PC-9 (cell line): ENCODE measurements at places on chromosomes 2 and 18. TPM values are rescaled to one million over a fixed set of nuclear protein-coding genes. Genes with fewer than 3 reads are reported as not detected.
A peak's percentile ranks its signal among the peaks of the same experiment; 100 is the strongest.

The ZSWIM2 gene
- not detected in 2 replicates for total RNA-seq

The PSMA8 gene
- total RNA-seq: not detected in 2 replicates

The CNTNAP5 gene
- total RNA-seq: not detected in 2 replicates

The CRYGD gene
- not detected in 2 replicates for total RNA-seq

The ACAA2 gene
- total RNA-seq: 33.7 and 37.7 TPM in 2 replicates

The RAB6D gene
- total RNA-seq: not detected in 2 replicates

The MRO gene
- total RNA-seq: not detected in 2 replicates

The CAPN14 gene
- 0.35 TPM in 2 replicates for total RNA-seq

The TXNDC2 gene
- total RNA-seq: 0.11 TPM in 1 of 2 replicates, not detected in the other

The VIT gene
- not detected in 2 replicates for total RNA-seq

The RESP18 gene
- total RNA-seq: not detected in 2 replicates

The LDLRAD4 gene
- 1.2 and 1.7 TPM in 2 replicates for total RNA-seq

The FABP1 gene
- not detected in 2 replicates for total RNA-seq

The MYO3B gene
- total RNA-seq: 5.3 and 6.7 TPM in 2 replicates

The MC5R gene
- not detected in 2 replicates for total RNA-seq

- no peaks in the 10 kb centered on the region for H3K27me3 ChIP-seq
- H3K27ac ChIP-seq: no peak overlapping the region
- H3K4me1 ChIP-seq: no peaks in the 10 kb centered on the region
Observed at GRCh38 chr2:241156971-241157441, 6.7 kb downstream of the PPP1R7 start.

- H3K27ac ChIP-seq: no peak overlapping the region
- no peaks in the 10 kb centered on the region for H3K36me3 ChIP-seq
- H3K4me3 ChIP-seq: no peak overlapping the region
- H3K4me1 ChIP-seq: no peaks in the 10 kb centered on the region
- no peak for DNase-seq
- peaks cover 18% of the 10 kb centered on the region for H3K27me3 ChIP-seq
Observed at GRCh38 chr18:4282954-4283353, 172.2 kb downstream of the DLGAP1 start.

DNA sequence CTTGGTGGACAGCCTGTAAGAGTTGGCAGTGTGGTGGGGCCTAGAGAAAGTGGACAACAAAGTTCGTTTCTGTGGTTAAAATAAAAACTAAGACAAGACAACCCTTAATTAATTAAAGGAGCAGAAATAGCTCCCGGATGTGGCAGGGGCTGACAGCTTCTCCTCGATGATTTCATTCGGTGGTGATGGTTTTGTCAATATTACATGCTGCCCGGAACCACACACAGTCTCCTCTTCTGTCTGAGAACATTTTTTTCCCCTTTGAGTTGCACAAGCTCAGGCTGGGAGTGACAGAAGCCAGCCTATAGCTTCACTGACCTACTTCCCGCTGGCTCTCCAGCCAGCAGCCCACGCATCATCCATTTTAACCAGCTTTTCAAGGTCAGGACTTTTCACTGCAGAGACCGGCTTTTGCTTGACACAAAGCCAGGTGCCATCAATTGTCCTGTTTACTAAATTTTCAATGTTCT is 378.8 kb downstream of the SLC4A3 start:
- H3K4me1 ChIP-seq: peaks cover 11% of the 10 kb centered on the region
- DNase-seq: no peak
- no peaks in the 10 kb centered on the region for H3K27me3 ChIP-seq
- no peak overlapping the region for H3K4me3 ChIP-seq
- no peaks in the 10 kb centered on the region for H3K36me3 ChIP-seq
- no peak overlapping the region for H3K27ac ChIP-seq

DNA sequence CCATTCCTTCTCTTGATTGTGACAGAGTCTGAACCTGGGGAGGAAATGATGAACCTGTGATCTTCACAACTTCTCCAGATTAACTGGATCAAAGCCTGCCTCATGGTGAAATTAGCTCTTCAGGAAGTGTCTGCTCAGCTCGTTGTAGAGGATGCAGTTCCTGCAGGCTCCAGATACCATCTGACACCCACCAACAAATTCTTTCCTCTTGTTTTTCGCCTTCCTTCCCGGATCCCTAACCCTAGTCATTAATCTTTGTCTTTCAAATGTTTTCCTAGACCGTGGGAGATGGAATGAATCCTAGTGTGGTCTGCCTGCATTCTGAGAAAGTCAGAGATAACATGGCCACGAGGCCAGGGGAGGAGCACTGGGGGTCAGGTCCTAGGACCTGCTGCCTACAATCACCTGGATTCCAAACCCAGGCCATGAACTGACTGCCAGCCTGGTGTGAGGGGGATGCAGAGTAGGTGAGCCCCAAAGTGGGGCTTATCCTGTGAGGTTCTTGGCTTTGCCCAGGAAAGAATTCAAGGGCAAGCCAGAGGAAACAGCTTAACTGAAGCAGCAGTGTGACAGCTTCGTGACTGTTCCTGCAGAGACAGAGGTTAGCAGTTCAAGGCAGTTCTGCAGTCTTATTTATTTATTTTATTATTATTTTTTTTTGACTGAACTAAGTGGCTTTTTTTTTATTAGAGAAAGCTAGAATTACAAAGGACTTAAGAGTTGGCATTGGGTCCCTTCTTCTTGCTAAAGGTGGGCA is 67.8 kb downstream of the DIPK1C start:
- peaks cover 96% of the 10 kb centered on the region for H3K27me3 ChIP-seq
- no peak overlapping the region for H3K4me3 ChIP-seq
- DNase-seq: no peak
- no peaks in the 10 kb centered on the region for H3K36me3 ChIP-seq

DNA sequence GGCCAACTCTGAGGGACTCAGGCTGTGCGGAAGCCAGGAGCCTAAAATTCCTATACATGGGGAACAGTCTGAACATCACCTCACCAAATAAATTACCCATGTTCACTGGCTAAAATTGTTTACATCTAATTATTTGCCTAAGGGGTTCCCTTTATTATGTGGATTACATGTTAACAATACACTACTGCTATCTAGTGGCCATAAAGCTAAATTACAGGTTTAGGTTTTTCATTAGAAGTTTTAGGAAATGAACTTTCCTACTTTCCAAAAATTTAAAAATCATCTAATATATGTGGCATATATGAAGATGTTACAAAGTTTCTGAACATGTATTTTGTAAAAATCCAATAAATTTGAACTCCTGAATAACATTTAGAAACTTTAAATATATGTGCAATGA is 40.3 kb downstream of the PLA2R1 start:
- no peak for DNase-seq
- no peak overlapping the region for H3K27ac ChIP-seq
- H3K4me3 ChIP-seq: no peak overlapping the region
- H3K36me3 ChIP-seq: no peaks in the 10 kb centered on the region

DNA sequence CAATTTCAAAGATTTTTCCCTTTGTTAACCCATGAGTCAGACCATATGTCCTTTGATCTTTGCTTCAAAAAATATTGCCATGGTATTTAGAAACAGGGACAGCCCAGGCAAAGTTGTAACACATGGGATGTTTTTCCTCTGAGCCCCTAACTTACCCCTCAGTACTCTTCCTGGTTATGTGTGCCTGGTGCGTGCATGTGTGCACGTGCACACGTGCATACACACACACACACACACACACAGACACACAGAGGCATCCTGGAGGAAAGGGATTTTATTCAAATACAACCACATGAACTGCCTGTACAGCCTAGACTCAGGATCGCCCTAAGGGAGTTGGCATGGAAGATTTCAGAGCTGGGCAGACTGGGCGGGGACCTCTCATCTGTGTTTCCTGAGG is 5.1 kb downstream of the AFF3 start:
- no peaks in the 10 kb centered on the region for H3K4me1 ChIP-seq
- no peaks in the 10 kb centered on the region for H3K36me3 ChIP-seq
- no peak overlapping the region for H3K27ac ChIP-seq

- H3K4me3 ChIP-seq: no peak overlapping the region
- H3K4me1 ChIP-seq: peaks cover 20% of the 10 kb centered on the region
- H3K36me3 ChIP-seq: no peaks in the 10 kb centered on the region
- H3K27ac ChIP-seq: no peak overlapping the region
Observed at GRCh38 chr2:113215056-113215455, 41.3 kb downstream of the PSD4 start.

- no peaks in the 10 kb centered on the region for H3K4me1 ChIP-seq
- H3K4me3 ChIP-seq: no peak overlapping the region
- no peaks in the 10 kb centered on the region for H3K27me3 ChIP-seq
- DNase-seq: no peak
- H3K36me3 ChIP-seq: no peaks in the 10 kb centered on the region
- H3K27ac ChIP-seq: no peak overlapping the region
Observed at GRCh38 chr2:233328922-233329321, 21.3 kb downstream of the SAG start.

- no peaks in the 10 kb centered on the region for H3K36me3 ChIP-seq
- DNase-seq: no peak
- H3K27ac ChIP-seq: no peak overlapping the region
- H3K4me1 ChIP-seq: peaks cover 13% of the 10 kb centered on the region; the same call in 1 of the 2 replicates
- H3K4me3 ChIP-seq: no peak overlapping the region
- no peaks in the 10 kb centered on the region for H3K27me3 ChIP-seq
Observed at GRCh38 chr18:45054636-45055035, 373.9 kb downstream of the SETBP1 start.

GRCh38 chr18:53698907-53699306 is 525.6 kb downstream of the MBD2 start:
- no peak overlapping the region for H3K27ac ChIP-seq
- H3K27me3 ChIP-seq: no peaks in the 10 kb centered on the region; the same call in 1 of the 2 replicates
- H3K4me1 ChIP-seq: no peaks in the 10 kb centered on the region
- no peak overlapping the region for H3K4me3 ChIP-seq
- DNase-seq: no peak
- H3K36me3 ChIP-seq: no peaks in the 10 kb centered on the region

GRCh38 chr2:120014226-120014980 is 1.5 kb downstream of the EPB41L5 start:
- no peak for DNase-seq
- H3K4me1 ChIP-seq: peaks cover 24% of the 10 kb centered on the region
- H3K4me3 ChIP-seq: peak overlapping the region; percentile 82
- H3K36me3 ChIP-seq: no peaks in the 10 kb centered on the region
- H3K27ac ChIP-seq: peak overlapping the region; percentile 88; the same call in 1 of the 2 replicates

DNA sequence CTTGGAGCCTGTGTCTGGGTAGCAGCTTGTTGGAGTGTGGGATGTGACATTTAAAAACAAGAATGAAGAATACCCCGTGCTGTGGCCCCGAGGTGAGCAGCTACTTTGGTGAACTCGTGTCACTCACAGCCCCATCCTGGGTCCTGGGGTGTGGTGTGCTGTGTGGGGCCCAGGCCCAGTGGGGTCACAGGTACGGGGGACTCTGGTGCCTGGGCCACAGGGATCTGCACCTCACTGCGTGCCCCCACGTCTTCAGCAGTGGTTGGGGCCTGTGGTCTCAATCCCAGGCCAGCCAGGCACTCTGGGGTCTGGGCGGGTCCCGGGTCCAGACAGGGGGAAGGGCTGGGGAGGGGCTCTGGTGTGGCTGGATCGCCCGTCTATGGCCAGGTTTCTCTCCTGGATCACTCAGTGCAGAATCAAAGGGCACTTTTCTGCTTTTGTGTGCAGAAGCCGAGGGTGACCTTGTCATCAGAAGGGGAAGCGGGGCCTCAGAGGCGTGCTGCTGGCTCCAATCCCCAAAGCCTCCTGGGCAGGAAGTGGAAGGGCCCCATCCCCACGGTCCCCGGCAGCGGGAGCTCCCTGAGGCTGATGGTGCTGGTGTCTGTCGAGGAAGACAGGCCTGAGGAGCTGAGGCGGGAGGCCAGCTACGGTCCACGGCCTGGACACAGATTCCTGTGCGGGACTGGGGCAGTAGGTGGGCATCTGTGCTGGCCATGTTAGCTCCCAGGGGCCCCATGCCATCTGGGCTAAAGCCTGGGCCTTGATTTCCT is 1.4 kb downstream of the GPR35 start:
- H3K4me1 ChIP-seq: no peaks in the 10 kb centered on the region
- H3K4me3 ChIP-seq: no peak overlapping the region
- H3K27ac ChIP-seq: no peak overlapping the region
- no peak for DNase-seq
- peaks cover 45% of the 10 kb centered on the region for H3K27me3 ChIP-seq

GRCh38 chr2:99905636-99906035 is 236.8 kb downstream of the AFF3 start:
- H3K36me3 ChIP-seq: no peaks in the 10 kb centered on the region
- H3K27me3 ChIP-seq: peaks cover 78% of the 10 kb centered on the region
- no peak for DNase-seq
- H3K27ac ChIP-seq: no peak overlapping the region
- no peak overlapping the region for H3K4me3 ChIP-seq

DNA sequence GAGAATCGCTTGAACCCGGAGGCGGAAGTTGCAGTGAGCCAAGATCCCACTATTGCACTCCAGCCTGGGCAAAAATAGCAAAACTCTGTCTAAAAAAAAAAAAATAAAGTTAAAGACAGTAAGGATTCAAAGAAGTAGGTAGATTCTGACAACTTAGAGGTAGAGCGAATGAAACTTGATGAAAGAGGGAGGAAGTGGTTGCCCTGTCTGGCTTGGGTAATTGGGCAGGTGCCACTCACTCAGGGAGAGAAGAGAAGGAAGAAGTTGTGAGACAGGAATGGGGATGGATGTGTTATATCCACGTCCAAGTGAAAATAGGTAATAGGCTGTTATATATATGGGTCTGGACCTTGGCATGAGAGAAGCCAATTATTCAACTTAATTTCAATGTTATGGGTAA is 26.3 kb downstream of the NDC80 start:
- H3K27ac ChIP-seq: no peak overlapping the region
- no peak for DNase-seq
- no peak overlapping the region for H3K4me3 ChIP-seq
- peaks cover 53% of the 10 kb centered on the region for H3K36me3 ChIP-seq
- no peaks in the 10 kb centered on the region for H3K27me3 ChIP-seq

- H3K4me3 ChIP-seq: no peak overlapping the region
- no peak for DNase-seq
- H3K27ac ChIP-seq: no peak overlapping the region
- no peaks in the 10 kb centered on the region for H3K36me3 ChIP-seq
- H3K4me1 ChIP-seq: 0 out of 2 replicates have a peak, but pooled peaks cover 16% of the 10 kb centered on the region
- H3K27me3 ChIP-seq: no peaks in the 10 kb centered on the region
Observed at GRCh38 chr2:20424300-20425290, 22.3 kb upstream of the RHOB start.

DNA sequence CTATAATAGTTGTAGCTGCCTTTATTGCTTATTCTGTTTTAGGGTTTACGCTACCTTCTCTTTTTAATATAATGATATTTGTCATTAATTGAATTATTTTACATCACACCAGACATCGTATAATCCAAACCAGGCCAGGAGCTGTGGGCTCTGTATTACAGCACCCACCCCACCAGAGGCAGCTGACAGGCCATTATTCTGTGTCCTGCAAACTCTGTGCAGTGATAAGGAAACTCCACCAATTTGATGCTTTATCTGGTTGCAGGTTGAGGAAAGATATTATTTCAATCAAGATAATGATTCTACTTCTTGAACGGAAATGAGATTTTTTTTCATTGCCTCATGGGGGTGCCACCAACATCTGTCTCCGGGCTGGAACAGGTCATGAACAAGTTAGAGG is 227.3 kb downstream of the ZBTB7C start:
- H3K4me1 ChIP-seq: peaks cover 4% of the 10 kb centered on the region; the same call in 1 of the 2 replicates
- H3K27ac ChIP-seq: no peak overlapping the region
- H3K4me3 ChIP-seq: no peak overlapping the region
- no peaks in the 10 kb centered on the region for H3K36me3 ChIP-seq
- peaks cover 11% of the 10 kb centered on the region; the same call in 1 of the 2 replicates for H3K27me3 ChIP-seq

- no peak overlapping the region for H3K27ac ChIP-seq
- no peaks in the 10 kb centered on the region for H3K36me3 ChIP-seq
- no peaks in the 10 kb centered on the region for H3K27me3 ChIP-seq
- DNase-seq: no peak
- no peak overlapping the region for H3K4me3 ChIP-seq
- H3K4me1 ChIP-seq: no peaks in the 10 kb centered on the region
Observed at GRCh38 chr2:88896971-88897370, 205.5 kb downstream of the RPIA start.

GRCh38 chr18:51192696-51193095 is 4.8 kb downstream of the MEX3C start:
- DNase-seq: no peak
- peaks cover 19% of the 10 kb centered on the region for H3K4me1 ChIP-seq
